ENCODE measurements at places on chromosomes 7 and 10.

DNA sequence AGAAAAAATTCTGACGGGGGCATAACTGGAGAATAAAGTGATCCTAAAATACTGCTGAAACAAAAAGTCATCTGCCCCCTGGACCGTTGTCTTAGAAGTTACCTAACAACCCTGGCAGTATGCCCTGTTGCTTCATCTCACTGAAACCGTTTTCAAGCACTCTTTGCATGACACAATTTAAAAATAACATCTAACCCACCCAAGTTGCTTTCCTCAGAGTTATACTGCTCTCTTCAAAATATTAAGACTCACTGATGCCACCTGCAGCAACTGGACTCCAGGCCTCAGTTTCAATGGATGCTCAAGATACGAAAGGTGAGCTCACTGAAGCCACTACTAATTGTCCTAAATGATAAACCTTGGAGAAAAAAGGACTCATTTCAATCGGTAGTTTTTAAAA is 57.4 kb downstream of the CDK6 start:
- DNase-seq: no peak

- peak; percentile 9 for DNase-seq
Observed at GRCh38 chr10:77004917-77005564, 632.6 kb downstream of the KCNMA1 start.

DNA sequence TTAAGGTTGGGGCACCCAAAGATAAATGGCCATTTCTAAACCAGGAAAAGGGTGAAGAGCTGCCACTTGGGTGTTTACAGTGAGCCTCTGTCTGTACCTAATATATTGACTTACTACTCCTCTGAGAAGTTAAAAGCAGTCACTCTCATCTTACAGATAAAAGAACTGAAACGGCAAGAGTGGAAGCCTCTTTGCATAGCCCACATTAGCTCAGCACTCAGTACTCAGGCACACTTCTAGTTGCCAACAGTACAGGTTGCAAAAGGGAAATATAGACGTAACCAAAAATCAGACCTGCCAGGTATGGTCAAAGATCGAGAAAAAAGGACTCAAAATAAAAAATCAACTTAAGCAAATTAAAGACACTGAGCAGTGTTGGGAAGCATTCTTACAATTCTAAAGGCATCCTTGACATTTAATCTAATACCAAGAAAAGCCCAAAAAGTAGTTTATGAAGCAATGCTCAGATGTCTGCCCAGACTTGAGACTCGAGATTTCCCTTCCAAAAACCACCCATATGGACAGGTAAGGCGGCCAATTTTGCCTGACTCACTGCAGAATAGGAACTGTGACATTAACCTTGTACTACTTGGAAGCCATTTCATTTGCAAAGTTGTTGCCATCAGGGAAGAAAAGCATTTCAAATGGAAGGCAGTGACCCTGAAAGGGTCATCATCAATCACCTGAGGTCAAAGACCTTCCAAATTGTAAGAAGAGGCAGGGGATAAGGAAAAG is 139.3 kb downstream of the SLC25A13 start:
- no peak for DNase-seq

DNA sequence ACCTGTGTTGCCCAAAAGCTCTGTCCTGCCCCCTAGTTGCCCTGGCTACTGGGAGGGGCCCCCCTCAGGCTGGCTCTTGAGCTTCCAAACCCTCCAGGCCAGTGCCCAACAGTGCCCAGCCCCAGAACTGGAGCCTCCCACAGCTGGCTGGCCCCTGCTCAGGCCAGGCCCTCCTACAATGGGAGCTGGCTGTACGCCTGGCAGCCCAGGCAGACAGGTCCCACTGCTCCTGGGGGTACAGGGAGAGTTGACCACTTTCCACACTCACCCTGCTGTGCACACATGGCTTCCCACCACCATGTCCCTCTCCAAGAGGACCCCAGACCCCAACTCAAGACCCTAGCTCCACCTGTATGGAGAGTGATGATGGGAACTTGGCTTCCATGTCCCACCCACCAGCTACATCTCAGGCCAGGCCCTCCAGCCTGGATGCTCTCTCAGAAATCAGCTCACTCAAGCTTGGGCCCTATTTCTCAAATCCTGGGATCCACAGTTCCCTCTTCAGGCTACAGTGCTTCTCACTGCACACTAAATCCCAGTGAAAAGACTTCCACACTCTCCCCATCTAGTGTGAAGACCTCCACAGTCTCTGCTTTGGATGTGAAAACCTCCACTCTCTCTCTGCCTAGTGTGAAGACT is 92.6 kb downstream of the OAT start:
- DNase-seq: no peak

DNA sequence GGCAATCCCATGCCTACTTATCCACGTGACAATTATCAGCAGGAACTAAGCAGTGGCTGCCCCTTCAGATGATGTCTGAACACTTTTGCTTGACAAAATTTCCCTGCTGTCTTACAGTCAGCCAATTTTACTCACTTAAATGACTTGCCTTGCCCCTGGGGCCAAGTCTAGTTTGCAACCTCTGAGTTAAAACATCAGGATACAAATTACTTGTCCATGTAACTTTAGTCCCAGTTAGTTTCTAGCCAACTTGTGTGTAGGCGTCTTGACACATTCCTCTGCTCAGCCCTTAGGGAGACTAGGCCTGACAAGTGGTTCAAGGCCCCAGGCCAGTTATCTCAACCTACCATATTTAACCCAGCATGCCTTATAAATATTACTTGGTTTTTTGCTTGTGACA is 11.6 kb upstream of the TYSND1 start:
- no peak for DNase-seq

- DNase-seq: no peak
Observed at GRCh38 chr7:150803161-150803860, 2.7 kb downstream of the TMEM176A start.

DNA sequence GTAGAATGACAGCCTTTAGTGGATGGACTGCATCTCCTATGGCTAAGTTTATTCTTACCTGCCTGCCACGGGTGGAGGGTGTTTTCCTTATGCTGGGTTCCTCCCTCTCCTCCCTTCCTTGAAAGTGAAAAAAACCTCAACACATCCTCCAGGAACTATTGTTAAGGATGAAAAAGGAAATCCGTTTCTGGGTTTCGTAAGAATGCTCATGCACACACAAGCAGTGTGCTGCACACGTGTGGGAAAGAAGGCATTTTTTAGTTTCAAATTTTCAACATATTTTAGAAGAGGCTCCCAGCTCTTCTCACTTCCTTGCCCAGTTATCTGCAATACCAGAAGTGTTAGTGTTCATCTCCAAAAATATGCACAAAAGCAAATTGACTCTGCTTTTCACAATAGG is 90.6 kb downstream of the FAM171A1 start:
- DNase-seq: no peak

DNA sequence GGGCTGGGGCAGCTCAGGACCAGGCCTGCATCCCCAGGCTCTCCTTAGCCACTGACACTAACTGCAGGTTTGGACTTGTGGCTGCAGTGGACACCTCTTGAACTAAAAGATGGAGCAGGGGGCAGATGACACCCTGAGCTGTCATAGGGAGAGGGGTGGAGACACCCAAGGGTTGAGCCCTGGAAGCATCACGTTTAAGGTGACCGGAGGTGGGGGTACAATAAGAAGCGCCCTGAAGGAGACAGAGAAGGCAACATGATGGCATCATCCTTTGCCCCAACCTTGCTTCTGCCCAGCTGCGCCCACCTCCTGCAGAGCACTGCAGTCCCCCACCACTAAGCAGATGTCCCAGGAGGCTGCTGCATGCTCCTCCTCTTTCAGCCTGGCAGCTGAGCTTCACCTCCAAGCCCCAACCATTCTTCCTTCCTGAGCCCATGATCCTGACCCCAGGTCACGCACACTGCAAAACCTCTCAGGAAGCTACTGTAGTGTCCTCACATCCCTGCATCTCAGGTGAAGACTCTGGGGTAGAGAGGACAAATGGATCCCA is 25.5 kb downstream of the OGDHL start:
- DNase-seq: no peak

GRCh38 chr7:1552200-1552599 is 3.8 kb downstream of the TMEM184A start:
- DNase-seq: no peak

DNA sequence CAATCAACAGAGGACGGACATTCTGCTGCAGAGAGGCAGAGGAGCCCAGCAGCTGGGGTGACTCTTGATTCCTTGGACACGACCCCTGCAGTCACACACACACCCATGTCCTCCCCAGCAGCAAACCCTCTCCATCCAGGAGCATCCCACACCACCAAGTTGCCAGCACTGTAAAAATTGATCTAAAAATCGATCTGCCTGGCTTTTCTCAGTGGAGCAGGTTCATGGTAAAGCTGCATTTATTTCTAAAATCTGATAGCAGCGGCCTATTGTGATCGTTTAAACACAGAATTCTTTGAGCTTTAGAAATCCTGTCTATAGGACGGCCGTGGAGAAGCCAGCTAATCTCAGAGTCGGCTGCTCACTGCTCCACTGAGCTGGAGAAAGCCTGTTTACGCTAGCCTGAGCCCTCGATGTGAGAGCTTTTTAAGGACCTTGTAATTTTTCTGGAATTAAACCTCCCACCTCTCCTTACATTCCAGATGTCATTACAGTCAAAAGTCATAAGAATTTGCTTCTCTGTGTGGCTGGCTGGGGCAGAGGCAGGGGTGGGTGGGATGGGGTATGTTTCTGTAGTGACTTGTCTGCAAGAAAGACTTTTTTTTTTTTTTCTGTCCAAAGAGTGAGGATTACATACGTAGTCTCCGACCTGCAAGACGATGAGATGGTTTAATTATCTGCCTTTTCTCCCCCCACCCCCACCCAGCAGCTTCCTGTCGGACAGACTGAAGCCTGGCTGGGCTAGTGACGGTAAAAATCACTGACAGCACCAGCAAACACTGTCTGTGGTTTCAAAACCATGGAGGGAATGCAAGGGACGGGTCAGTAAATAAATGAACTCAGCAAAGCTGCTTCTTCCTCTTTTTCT is 31.6 kb downstream of the TRIM8 start:
- DNase-seq: no peak

DNA sequence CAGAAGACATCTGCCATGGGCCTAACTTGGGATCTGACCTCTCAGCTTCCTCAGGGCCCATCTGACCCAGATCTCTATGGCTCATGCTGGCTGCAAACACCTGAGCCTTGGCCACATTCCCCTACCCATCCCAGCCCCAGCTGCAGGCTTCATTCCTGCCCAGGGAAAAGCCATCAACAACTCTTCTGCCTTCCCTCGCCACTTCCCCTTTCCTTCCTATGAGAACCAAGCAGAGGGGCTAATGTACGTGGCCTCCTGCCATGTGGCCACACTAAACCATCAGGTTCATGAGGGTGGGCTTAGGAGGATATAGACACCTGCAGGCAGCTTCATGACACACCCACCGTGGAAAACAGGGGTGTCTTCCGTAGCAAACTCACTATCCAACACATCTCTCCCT is 312.2 kb downstream of the GALNT17 start:
- DNase-seq: no peak

- DNase-seq: no peak
Observed at GRCh38 chr7:36185756-36186155, 32.7 kb downstream of the EEPD1 start.

GRCh38 chr7:90518630-90519029 is 49.2 kb downstream of the PTTG1IP2 start:
- DNase-seq: no peak

DNA sequence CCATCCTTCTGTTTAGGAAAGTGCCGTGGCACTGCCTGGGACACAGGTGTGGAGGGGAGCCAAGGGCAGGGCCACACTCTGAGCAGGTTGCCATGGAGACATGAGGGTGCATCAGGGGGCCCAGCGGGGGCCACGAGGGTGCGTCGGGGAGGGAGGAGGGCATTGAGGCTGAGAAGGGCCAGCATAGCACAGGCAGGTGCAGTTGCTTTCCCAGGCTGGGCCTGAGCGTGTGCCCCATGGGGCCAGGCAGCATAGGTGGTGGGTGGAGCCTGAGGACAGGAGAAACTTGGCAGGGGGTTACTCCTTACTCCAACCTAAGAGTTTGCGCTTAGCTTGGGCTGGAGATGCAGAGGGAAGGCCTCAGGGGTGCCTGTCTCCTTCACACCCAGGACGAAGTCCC is 15.2 kb downstream of the YKT6 start:
- DNase-seq: no peak

GRCh38 chr7:113636727-113637421 is 281.9 kb downstream of the PPP1R3A start:
- DNase-seq: no peak

- DNase-seq: no peak
Observed at GRCh38 chr10:80196270-80196949, 8.9 kb downstream of the ANXA11 start.

DNA sequence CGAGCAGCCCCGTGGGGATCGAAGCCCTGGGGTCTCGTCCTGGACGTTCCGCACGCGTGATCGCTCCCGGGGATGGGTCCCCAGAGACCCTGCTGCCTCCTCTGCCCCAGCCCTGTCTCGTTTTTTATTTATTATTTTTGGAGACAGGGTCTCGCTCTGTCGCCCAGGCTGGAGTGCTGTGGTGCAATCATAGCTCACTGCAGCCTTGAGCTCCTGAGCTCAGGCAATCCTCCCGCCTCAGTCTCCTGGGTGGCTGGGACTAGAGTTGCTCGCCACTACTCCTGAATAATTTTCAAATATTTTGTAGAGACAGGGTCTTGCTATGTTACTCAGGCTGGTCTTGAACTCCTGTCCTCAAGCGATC is 319 bp upstream of the STX1A start:
- DNase-seq: no peak

- DNase-seq: no peak
Observed at GRCh38 chr10:19811540-19811939, 4.7 kb upstream of the PLXDC2 start.

GRCh38 chr7:139669106-139670061 is 108.4 kb downstream of the HIPK2 start:
- DNase-seq: no peak

- no peak for DNase-seq
Observed at GRCh38 chr10:106960812-106961211, 203.7 kb downstream of the SORCS1 start.

DNA sequence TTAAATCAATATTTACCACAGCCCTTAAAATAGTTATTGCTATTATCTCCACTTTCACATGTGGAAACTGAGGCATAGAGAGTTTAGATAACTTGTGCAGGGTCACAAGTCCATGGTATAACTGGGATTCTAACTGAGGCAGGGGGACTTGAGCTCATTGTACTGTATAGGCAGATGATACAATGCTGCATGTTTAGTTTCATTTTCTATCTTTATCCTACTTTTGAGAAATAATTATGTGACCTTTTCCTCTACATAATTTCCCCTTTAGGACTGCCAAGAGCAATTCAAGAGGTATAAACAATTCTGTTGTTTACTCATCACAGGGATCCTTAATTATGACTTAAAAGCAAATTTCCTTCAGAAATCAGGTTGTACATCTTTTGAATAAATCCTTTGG is 193.1 kb downstream of the SUGCT start:
- no peak for DNase-seq

All from GM19239 (cell line).